Esophagus squamous epithelium (tissue), 5 donors: ENCODE measurements at places on chromosomes 2 and 18.

GRCh38 chr2:61044636-61045035 lies 21.0 kb upstream of the SANBR start:
- no peak for DNase-seq

DNA sequence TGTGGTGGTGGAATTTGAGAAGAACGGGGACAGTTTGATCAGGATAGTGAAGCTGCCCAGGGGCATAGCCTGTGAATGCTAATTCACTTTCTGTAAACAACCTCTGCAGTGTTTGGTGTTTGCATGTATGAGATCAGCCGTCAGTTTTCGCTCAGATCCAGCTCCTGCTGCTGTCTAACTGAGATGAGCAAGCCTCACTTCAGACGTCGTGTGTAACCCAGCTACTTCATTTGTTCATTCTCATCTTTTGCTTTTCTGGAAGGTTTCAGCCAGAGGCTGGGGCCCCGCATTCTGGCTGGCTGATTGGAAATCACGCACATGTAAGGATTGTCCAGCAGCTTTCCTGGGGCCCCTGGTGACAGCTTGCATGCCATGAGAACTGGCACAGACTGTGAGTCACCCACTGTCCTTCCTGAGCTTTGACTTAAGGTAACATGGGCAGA lies 48.9 kb downstream of the LDLRAD4 start:
- DNase-seq, result no peak

GRCh38 chr18:11956371-11957308 lies 24.7 kb upstream of the IMPA2 start:
- no peak for DNase-seq

DNA sequence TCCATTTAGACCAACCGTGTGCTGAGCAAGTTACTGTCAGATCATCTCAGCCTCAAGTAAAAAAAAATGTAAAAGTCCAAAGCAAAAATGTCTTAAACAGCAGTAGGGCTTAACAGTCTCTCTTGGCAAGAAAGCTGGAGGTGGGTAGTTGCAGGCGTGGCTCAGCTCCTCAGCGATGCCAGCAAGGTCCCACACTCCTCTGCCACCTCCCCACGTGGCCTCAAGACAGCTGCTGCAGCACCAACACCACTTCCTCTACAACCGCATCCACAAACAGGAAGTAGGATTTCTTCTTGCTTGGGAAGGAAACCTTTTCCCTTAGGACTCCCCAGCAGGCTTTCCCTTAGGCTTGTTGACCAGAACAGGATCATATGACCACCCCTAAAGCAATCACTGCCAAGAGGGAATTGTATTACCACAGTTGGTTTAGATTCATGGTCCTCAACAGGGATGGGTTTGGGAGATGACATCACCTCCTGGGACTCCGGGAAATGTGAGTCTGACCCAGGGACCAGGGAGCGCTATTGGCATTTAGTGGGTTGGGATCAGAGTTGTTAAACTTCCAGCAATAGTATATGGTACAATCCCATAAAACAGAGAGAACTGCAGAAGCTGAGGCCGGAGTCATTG lies 97.1 kb downstream of the MAPK4 start:
- DNase-seq, result no peak

DNA sequence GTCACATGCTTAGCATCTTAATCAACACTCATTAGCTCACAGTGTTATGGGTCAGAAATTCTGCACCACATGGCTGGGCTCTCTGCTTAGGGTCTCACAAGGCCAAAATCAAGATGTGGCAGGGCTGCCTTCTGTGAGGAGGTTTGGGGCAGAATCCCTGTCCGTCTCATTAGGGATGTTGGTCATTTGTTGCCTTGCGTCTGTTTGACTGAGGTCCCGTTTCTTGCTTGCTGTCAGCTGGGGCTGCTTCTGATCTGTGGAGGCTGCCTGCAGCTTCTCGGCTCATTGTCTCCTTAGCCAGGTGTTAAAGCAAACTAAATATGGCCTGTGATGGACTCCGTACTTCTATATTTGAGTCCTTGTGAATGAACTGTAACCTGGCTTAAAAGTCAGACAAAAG lies 146.5 kb downstream of the NDUFA10 start:
- no peak for DNase-seq

DNA sequence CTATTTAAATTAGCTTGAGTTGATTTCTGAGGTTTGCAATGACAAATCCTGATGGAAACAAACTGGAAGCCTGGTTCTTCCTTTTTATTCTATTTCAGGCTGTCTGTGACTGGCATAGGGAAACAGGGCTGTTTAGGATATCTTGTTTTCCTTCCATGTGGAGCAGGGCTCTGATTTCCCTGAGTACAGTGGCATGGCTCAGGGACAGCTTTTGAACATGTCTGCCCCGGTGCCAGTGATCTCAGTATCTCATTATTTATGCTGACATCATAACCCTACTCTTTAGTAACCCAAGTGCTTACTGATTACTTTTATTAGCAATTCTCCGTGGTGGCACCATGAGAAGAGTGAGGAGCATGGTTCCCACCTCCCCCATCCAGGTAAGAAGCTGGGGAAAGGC lies 720.3 kb downstream of the GALR1 start:
- no peak for DNase-seq

- DNase-seq, result no peak
These were observed 1.4 kb upstream of the TTL start for GRCh38 chr2:112480530-112481049.

- no peak for DNase-seq
These were observed 91.5 kb downstream of the KCNH7 start for GRCh38 chr2:162747021-162747420.

GRCh38 chr2:100141906-100142305 lies 484 bp downstream of the AFF3 start:
- DNase-seq, result no peak
